Activated T-cell treated with anti-CD3 and anti-CD28 coated beads for 1 hour (primary cell): ENCODE measurements at places on chromosomes 16 and 17.

DNA sequence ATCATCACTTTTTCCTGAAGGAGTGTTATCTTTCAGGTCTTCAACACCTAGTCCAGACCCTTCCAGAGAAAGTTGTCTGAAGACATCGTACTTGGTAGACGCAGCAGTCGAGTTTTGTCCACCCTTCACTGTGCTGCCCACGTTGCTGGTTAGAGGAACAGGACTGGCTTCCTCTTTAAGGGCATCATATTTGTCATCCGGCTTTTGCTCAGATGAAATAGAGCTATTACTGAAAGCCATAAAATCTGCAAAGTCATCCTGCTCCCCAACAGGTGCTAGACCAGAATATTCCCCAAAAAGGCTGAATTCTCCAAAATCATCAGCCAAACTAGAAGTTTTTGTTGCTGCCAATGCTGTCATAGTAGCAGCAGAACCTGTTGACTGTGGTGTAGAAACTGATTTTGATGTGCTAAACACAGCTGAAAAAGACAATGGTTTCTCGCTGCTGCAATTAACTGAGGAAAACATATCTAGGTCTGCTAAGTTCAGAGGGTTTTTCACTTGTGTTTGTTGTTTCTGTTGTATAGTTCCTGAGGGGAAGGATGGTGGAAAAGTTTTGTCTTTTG, 55.7 kb downstream of the SYNRG start:
- no peak for DNase-seq

GRCh38 chr16:14264327-14264943, 193.3 kb downstream of the MRTFB start:
- no peak for DNase-seq

DNA sequence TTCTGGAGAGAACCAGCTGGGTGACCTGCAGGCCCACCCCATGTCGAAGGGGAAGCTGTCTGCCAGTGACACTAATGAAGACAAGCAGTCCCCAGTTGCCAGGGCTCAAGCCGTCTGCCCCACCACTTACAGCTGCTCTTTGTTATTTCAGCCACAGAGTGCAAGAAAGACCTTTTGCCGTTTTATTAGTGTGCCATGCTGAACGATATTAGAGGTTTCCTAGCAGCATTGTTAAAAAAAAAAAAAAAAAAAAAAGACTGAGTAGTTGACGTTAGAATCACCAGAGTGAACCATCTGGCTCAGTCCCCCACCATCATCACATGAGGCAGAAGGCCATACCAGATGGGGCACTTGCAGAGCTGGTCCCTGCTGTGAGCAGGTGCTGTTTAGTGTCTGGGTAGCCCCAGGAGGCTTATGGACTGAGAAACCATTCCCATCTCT, 26.5 kb upstream of the SLC39A11 start:
- no peak for DNase-seq

DNA sequence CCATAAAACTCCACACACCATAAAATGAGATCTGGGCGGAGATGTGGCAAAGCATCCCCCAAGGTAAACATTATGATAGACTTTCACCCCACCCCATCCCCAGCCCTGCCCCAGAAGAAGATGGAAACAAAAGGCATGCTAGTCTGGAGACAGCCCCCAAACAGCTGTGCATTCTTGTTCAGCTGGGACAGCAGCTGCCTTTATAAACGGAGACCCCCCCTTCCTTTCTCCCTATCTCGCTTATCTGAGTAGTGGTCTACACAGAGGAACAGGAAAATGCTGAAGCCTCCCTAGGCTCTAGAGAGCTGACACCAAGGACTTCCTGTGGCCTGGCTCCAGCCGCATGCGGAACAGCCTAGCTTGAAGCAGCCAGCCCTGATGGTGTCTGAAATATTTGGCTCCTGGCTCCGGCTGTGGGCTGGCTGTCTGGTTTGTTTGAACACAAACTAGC, 190.3 kb upstream of the ANKFN1 start:
- no peak for DNase-seq
